Suprapubic skin (tissue), 4 donors: ENCODE measurements at places on chromosomes 3 and 15.

DNA sequence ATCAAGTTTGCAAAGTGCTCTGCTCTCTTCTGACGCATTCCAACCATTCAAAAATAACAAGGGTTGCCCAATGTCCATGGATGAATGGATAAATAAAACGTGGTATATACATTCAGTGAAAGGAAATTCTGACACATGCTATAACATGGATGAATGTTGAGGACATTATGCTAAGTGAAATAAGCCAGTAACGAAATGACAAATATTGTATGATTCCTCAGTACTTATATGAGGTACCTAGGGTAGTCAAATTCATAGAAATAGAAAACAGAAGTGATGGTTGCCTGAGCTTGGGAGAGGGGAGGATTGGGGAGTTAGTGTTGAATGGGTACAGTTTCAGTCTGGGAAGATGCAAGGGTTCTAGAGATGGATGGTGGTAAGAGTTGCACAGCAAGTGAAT lies 33.9 kb downstream of the SH3BP5 start:
- no peak for DNase-seq

DNA sequence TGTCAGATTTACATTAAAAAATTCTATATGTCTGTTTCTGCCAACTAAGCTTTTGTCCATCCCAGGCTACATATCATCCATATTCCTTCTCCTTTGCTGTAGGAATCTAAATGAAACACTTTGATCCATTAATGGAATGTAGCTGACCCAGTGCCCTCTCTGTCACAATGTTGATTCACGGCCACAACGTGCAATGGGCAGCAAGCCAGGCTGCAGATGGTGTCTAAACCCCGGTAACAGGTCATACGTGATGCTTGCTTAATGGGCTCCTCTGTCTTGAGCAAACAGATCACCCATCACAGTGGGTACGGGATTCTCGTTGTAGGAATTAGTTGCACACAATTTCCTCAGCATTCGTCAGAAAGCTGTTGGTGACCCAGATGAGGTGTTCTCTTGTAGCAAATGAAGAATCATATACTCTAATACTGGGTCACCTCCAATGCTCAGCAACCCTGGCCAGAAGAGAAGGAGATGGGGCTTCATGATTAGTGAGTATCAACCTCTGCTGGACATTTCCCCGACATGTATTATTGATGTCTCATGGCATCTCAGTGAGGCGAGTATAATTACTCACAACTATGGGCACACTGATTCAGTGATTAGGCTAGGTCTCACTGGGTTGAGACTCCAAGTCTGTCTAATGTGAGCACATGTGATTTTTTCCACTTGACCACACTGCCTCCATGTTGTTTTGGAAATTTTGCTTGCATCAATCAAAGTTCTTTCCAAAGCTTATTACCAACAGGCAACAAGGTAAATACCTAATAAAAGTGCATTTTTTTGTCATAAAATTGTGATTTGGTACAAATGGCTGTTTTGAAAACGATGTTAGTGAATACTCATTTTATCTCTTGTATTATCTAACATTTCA lies 12.9 kb upstream of the DCBLD2 start:
- DNase-seq: no peak

DNA sequence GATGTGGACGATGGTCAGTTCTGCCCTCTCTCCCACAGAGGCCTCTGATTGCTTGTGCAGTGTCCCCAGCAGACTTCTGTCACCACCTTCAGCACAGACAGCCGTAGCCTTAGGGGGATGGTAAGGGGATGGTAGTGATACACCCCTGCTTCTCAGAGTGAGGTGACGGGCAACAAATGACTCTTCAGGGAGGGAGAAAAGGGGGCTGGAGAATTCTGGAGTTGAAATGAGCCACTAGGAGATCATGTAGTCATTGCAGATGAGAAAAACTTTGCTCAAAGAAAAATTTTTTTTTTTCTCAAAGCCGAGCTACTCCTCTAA lies 29.6 kb upstream of the TIMP4 start:
- no peak for DNase-seq

DNA sequence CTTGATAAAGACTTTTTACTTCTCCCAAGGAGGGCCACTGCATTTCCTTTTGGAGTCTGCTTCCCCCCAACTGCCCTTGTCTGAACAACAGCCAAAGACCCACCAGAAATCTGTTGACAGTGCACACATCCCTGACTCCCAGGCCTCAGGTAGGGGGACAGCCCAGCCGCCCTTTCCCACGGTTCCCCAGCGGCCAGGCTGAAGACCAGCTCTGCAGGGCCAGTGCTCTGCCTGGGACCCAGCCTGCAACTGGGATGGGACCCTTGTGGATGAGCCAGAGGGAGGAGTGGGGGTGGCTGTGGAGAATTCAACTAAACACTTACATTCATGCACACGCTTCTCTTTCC lies 8.1 kb upstream of the PRR23E start:
- DNase-seq: peak; percentile 24

DNA sequence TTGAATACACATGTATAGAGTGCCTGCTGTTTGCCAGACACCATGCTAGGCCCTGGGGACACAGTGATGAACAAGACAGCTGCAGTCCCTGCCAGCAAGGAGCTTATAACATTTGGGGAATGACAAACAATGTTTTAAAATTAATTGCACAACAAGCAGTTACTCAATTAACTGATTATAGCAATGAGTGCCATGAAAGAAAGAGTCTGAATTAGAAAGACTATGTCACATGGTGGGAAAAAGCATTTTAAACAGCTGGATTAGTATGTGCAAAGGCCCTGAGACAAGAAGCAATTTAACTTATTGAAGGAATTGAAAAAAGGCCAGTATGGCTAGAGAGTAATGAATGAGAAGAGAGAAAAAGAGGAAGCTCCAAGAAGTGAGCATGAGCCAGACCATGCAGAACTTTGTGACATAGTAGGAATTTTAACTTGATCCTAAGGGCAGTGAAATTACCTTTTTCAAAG lies 64.5 kb upstream of the PLXNA1 start:
- no peak for DNase-seq

GRCh38 chr3:158802409-158803268 lies 785 bp downstream of the MFSD1 start:
- no peak for DNase-seq

GRCh38 chr3:186544281-186544680 lies at the start of gene CRYGS:
Gene CRYGS (minus strand): TSS chr3:186544380. CDS start chr3:186544326, 54 bp downstream.
- no peak for DNase-seq

DNA sequence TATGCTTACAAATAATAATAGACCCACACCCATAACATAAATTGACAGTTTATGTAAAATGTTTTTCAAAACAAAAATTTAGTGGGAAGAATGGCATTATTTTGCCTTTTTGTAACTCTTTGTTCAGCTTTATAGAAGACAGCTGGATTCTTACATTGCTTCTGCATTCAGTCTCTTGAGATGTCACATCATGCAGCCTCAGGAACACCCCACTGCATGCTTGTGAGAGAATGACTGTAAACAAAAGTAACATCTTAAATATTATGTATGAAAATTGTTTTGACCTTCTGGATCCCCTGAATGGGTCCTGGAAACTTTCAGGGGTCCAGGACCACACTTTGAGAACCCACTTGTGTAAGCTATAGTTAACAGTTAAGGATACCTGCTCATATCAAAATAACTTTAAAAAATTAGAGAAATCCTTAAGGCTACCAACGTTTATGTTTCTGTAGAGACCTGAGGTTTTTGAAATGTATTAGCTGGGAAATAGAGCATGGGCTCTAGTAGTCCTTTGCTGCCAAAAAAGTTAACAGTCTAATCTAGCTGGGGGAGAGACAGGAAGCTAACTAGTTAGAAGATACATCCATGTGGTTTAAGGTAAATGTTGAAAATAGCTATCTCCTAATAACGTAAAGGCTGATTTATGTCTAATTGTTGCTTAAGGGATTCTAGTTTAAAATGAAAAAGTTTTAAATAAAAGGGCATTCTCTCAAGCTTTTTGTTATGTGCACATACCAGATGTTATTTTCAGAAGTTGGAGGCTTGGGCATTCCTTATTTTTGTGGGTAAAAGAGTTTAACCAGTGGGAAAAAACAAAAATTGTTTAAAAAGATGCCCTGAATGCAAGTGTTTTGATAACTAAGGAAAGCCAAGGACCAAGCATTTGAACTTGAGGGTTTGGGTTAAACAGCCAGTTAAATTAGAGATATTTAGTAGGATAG lies 3.8 kb downstream of the USP3 start:
- no peak for DNase-seq

- DNase-seq: peak; percentile 87
Observed at GRCh38 chr3:132659365-132660051, at the start of gene ACAD11. Gene ACAD11 (minus strand): TSS chr3:132659809. CDS start chr3:132659751, 58 bp downstream.

DNA sequence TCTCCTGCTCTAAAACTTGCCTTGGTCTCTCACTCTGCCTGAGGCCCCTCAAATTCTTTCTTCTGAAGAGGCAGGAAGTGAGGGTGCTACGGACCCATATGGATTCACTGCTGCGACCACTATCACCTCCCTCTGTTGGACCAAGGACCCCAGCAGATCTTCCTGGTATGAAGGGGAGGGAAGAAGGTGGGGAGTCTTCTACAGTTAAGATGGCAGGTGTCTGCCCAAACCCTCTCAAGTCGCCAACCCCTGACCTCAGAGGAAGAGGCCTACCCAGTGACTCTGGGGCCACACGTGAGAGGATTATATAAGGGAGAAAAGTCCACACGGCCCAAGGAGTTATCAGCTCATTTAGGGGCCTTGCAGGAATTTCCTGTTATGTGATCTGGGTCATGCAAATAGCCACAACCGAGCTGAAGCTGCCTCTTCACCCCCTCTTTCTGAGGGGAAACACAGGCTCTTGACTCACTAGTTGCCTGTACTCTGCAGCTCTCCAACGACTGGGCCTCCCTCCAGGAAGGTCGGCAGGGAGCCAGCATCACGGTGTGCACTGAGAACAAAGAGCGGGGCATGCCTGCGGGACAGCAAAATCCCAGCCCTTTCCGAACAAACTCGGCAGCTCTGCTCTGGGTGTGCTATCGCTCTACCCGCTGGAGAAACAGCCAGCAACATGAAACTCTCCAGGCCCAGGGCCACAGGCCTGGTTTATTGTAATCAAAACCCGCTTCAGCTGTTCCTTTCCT lies 116.0 kb downstream of the XXYLT1 start:
- DNase-seq: peak; percentile 84

DNA sequence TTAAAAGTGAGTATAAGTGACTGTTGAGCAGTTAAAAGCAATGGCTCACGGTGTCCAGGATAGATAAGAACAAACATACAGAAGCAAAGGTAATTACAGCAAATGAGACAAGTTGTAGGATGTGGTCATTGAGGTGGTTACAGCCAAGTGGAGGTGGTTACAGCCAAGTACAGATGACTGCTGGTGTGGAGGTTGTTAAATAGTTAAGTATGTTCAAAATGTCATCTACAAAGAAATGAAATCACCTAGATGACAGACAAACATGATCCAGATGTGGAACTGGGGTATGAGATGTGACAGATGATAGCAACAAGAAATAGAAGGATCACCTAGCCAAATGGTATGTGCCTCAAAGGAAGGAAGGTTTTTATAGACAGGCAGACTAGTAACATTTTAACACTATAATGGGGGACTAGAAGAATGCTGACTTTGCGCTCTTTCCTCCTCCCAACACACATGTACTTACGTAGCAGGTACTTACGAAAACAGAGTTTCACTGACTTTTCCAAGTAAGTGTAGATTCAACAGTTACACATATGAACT lies 6.8 kb upstream of the ANKRD28 start:
- no peak for DNase-seq

- no peak for DNase-seq
Observed at GRCh38 chr3:197446700-197447056, 109.1 kb downstream of the BDH1 start.

GRCh38 chr3:140559546-140559945 lies 118.3 kb upstream of the TRIM42 start:
- DNase-seq: no peak

DNA sequence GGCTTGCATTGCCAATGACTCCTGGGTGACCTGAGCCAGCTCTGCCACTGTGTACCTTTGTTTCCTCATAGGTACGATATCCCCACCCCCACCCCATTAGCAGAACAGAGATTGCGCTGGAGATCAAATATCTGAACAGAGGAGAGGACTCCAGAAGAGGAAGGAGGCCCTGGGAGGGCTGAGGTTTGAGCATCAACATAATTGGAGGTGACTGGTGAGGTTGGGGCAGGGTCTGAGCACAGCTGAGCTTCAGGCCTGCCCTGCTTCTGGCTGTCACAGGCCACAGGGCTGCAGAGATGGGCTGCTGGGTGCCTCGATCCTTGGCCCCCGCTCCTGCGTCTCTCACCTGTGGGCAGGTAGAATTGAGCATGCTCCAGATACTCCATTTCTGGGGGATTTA lies 21.3 kb upstream of the CACNA2D2 start:
- no peak for DNase-seq

DNA sequence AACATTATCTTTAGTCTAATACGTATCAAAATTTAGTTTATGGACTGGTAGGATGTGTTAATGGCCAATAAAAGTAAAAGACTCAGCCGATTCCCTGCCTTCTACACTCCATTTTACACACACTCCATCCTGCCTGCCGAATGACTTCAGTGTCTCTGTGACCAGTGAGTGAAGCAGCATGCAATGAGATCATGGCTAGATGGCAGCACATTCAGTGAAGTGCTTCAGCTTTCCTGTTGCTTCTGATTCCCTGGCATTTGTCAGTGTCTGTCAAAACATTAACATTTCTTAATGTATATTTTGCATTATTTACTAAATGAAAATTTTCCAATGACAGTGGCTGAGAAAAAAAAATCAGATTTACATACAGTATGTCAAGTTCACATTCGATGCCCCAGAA lies 412.0 kb downstream of the FHIT start:
- no peak for DNase-seq

- DNase-seq: no peak
Observed at GRCh38 chr15:70474471-70475406, 288.6 kb downstream of the UACA start.

GRCh38 chr3:63655519-63655918 lies 3.0 kb downstream of the SNTN start:
- no peak for DNase-seq

GRCh38 chr15:63752075-63752684 lies 81.6 kb downstream of the HERC1 start:
- no peak for DNase-seq

DNA sequence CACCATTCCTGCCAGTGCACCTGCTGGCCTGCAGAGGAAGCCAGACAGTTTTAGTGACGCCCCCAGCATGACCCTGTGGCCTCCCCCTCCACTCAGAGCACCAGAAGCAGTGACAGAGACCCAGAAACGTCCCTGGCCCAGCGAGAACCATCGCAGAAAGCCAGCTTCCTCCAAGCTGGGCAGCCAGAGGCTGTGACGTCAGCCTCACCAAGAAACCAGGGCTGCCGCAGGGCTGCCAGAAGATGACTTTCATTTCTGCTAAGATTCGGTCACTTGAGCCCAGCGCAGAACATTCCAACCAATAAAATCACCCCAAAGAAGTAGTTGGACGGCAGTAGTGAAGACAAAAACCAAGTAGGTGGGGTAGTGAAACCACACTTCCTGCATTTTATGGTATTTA lies 29.6 kb upstream of the RPL32 start:
- no peak for DNase-seq

DNA sequence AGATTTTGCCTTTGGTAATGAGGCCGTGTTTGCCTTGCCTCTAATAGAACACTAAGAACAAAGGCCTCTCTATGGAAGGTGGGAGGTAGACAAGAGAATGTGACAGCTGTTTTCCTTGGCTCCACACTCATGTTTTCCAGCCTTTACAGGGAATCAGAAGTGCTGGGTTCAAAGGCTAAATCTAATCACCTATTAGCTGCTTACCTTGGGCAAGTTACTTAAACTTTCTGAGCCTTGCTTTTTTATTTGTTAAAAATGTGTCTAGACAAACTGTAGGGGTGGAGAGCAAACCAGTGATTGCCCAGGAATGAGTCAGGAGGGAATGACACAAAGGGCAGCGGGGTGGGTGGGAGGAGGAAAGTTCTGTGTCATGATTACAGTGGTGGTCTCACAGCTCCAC lies 179.0 kb downstream of the P3H2 start:
- DNase-seq: no peak
